ENCODE measurements at places on chromosomes 12 and 14. TPM values are rescaled to one million over a fixed set of nuclear protein-coding genes. Genes with fewer than 3 reads are reported as not detected.

The ACSS3 gene
- 24.5 TPM for total RNA-seq

The ERC1 gene
- 93.1 TPM for total RNA-seq

DNA sequence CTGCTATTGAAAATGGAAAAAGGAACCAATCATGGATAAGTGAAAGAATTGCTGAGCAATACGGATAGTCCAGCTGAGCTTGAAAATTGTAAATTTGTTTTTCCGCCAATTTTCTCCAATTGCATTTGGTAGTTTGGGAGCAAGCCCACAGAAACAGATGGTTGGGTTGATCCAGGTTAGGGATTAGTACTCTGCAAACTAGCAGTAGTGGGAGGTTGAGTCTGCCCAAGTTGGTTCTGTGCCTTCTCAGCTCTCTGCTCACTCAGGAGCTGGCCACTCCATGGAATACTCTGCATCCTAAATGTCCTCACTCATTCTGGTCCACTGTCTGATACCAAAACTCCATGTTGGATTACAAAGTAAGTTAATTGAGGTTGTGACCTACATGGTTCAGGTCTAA is 361.1 kb upstream of the ATP2B1 start:
- DNase-seq, result no peak

The GPRC5D gene
- total RNA-seq, result not detected

The SDR9C7 gene
- total RNA-seq, result not detected

DNA sequence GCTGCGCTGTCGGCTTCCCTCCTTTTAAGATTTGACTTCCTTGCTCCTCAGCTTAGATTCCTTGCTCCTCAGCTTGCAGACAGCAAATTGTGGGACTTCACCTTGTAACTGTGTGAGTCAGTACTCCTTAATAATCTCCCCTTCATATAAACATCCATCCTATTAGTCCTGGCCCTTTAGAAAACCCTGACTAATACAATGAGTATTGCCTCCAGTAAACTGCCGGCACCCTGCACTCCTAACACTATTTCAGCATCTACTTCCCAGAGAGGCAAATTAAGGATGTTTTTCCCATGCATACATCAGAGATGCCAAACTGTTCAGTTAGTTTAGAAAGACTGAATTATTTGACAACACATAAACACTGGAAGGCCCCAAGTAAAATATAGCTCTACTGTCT is 611.3 kb upstream of the TMEM132C start:
- peak; percentile 67 for DNase-seq

The KRT4 gene
- total RNA-seq, result not detected

DNA sequence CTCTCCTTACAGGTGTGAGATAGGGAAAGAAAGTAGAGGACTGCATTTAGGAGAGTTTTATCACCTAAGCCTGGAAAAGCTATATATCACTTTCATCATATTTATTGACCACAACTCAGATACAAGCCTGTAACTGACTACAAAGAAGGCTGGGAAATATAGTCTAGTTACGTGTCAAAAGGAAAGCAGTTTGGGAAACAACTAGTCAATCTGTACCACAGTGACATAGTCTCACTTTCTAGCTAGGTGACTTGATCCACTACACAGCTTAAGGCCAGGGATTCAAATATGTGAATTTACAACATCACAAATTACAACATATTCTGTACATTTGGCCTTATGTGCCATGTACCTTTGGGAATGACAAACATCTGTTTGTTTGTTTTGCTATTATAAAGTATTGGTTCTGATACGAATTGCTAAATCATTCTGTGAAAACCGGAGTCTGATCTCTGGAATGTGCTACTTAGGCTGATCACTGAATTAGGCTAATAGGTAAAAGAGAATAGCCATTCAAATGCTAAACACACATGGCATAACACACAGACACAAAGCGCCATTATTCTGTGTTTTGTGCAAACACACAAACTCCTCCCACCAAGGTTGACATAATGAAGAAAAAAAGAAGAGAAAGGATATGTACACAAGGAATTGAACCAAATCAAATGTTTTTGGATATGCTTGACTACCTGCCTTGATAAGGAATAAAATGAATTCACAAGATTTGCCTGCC is 279.8 kb downstream of the DUSP6 start:
- no peak for DNase-seq

The TMPRSS12 gene
- not detected for total RNA-seq

The EFS gene
- 10.8 TPM for total RNA-seq

DNA sequence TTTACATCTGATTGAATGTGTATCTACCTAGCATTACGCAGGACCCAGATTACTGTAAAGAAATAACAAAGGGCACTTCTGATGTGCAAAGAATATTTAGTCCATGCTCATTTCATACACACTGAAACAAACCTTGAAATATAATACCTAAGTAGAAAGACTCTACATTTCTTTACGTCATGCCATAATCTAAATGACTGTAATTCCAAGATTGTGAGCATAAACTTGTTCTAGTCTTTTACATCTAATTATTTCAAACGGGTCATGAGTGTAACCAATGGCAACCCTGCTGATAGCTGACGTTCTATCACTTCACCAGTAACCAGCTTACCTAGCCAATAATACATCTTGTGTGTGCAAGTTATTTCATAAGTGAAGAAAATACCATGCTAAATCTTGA is 433.8 kb downstream of the PRKD1 start:
- DNase-seq, result no peak

The FAM181A gene
- not detected for total RNA-seq

DNA sequence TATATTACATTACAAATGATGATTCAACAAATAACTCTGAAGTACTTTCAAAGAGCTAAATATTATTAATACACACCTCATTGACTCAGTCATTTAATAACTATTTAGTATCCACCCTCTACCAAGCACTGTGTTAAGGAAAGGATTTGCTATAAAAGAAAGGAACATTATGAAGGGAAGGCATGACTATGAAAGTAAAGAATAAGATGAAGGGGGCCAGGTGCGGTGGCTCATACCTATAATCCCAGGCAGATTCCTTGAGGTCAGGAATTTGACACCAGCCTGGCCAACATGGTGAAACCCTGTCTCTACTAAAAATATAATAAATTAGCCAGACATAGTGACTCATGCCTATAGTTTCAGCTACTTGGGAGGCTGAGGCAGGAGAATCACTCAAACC is 107.9 kb downstream of the PLCZ1 start:
- DNase-seq, result no peak

DNA sequence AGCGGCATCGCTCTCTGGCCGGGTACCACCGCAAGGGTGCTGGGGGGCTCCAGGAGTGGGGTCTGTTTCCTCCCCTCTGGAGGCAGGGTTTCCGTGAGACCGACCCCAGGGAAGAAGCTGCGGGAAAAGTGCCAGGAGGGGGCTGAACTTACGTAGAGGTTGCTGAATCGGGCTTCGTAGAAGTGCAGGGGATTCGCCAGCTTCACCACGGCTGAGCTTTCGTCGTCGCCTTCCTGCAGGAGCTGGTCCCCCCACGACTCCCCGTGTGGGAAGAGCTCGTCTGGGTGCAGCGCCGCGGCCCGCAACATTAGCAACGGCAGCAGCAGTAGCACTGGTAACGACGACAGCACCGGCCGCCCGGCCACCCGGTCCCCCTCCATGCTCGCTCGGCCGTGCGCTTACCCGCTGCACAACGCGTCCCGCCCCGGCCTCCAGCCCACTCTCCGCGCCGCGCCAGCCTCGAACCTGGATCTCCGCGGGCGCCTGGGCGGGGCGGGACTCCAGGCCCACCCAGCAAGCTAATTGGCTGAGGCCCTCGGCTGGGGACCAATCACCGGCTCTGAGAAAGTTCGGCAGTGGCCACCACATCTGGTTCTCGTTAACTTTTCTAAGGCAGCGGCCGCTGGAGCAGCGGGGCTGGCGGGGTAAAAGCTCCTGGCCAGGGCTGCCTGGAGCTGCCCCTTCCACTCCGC is at the start of gene NID2:
Gene NID2 (minus strand): TSS at position 445 of the 692 bp plus-strand sequence. CDS start 65 bp downstream, at position 380.
- peak; percentile 97 for DNase-seq

The STXBP6 gene
- total RNA-seq, result 2.7 TPM

The NT5DC3 gene
- total RNA-seq, result 11.7 TPM

DNA sequence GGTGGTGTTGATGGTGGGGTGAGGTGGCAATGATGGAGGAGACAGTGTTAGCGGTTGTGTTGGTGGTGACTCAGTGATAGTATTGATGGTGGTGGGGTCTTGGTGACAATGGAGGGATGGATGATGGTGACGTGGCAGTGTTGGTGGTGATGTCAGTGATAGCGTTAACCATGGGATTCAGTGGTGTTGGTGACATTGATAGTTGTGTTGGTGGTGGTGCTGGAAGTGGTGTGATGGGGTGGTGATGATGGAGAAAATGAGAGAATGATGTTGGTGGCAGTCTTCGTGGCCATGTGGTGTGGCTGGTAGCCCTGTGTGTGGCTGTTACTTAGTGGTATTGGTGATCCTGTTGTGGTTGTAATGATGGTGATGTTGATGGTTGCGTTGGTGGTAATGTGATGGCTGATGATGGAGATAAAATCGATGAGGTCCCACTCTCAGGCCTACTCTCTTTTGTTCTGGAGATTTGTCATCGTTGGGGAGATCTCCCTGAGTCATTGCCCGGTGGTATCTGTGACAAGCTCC is 2.6 kb downstream of the DTX1 start:
- no peak for DNase-seq

DNA sequence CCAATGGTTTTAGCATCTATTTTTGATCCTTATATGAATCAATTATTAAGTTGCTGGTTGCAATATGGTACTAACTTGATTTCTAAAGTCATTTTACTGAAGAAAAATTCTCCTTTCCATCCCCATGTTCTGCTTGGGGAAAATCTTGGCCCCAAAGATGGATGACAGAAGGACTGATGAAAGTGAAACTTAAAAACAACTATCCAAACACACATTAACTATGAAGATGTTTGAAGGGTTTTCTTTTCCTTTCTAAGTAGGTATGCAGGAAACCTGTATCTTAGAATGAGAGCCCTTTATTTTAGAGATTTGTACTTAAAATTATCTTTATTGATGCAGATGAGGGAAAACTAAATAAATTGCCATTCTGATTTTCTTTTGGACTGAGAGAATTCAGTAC is 5.9 kb downstream of the C12orf71 start:
- DNase-seq, result no peak

- peak; percentile 49 for DNase-seq
Observed at GRCh38 chr14:68753690-68754089, 39.2 kb downstream of the ZFP36L1 start.

- peak; percentile 91 for DNase-seq
Observed at GRCh38 chr12:76137606-76138005, 53.1 kb upstream of the NAP1L1 start.

DNA sequence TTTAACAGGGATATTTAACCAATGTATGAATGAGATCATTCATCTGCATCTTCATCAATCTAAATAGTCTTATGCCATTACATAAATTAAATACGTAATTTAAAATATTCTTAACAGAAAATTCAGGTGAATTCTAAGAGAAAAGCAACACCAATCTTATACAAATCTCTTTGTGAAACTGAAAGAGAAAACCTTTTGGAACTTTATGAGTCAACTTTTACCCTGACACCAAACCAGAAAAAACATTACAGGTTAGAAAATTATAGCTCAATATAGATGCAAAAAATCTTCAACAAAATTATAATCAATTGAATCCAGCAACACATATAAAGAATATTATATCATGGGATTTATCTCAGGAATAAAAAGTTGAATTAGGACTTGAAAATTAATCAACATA is 3.4 kb downstream of the GLIPR1L1 start:
- DNase-seq, result no peak

DNA sequence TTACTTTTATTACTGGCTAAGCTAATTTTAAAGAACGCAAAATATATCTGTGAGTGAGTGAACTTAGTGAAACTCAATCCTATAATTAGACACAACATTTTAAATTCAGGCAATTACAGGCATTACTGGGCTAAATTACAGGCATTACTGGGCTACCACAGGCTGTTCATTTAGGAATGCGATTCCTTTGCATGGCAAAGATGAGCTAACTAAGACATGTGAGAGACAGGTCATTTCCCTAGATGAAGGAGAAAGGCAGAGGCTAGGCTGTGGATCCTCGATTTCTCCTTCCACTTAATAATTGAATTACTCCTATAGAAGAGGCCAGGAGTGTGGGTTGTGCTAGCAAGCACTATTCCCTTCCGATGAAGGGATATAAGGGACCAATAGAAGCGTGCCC is 429.4 kb upstream of the LMO3 start:
- DNase-seq, result no peak

DNA sequence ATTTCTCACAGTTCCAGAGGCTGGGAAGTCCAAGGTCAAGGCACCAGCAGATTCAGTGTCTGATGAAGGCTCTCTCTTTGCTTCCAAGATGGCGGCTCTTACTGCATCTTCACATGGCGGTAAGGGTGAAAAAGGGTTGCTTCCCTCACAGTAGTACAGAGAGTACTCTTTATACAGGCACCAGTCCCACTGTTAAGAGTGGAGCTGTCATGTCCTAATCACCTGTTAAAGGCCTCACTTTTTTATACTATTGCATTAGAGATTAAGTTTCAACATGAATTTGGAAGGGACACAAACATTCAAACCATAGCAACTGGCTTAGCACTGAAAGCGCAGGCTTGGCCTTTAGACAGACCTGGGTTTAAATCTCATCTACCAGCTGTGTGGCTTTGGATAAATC is 50.0 kb upstream of the TCL1A start:
- DNase-seq, result no peak

- DNase-seq, result no peak
Observed at GRCh38 chr14:63510538-63510937, 32.6 kb downstream of the PPP2R5E start.

DNA sequence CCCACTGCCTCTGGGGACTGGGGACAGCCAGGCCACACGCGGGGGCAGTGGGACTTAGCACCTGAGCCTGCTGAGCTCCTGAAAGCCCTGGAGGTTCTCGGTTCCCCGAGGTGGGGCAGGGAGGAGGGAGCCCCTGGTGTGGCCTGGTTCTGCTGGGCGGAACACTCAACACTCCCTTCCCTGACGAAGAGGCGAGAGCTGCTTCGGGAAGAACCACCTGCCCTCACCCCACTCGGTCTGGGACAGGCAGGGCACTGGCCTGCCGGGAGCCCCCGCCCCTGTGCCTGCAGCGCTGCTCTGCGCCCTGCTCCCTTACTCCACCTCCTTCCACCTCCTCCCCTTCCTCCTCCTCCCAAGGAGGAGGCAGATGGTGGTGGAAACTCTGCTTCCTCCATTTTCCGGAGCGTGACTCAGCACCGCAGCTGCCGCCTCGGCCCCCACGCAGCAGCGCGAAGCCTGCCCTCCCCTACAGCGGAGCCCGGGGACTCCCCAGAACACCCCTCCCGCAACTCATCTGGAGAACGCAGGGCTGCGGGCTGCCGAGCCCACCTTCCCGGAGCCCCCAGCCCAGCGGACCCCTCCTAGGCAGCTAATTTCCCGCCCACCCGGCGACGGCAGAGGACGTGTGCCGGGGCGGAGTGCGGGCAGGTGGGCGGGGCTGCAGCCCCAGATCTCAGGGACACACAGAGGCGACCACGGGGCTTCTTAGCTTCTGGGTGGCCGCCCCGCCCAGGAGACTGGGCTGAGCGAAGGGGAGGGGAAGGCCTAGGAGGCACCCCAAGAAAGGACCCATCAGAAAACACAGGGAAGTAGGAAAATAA is 11.7 kb upstream of the INF2 start:
- DNase-seq, result peak; percentile 71

The OTUB2 gene
- total RNA-seq, result 2.5 TPM

The LRP1 gene
- 381 TPM for total RNA-seq

Measured in fibroblast of the aortic adventitia (primary cell).